Osteoblast (primary cell): ENCODE measurements at places on chromosomes 4 and X. TPM values are rescaled to one million over a fixed set of nuclear protein-coding genes. Genes with fewer than 3 reads are reported as not detected.

Gene BMX
- total RNA-seq: not detected in 2 replicates

- no peak for DNase-seq
Measured at GRCh38 chrX:111010111-111010510, 85.9 kb upstream of the PAK3 start.

- no peak for DNase-seq
Measured at GRCh38 chr4:155234206-155234605, 25.8 kb downstream of the NPY2R start.

DNA sequence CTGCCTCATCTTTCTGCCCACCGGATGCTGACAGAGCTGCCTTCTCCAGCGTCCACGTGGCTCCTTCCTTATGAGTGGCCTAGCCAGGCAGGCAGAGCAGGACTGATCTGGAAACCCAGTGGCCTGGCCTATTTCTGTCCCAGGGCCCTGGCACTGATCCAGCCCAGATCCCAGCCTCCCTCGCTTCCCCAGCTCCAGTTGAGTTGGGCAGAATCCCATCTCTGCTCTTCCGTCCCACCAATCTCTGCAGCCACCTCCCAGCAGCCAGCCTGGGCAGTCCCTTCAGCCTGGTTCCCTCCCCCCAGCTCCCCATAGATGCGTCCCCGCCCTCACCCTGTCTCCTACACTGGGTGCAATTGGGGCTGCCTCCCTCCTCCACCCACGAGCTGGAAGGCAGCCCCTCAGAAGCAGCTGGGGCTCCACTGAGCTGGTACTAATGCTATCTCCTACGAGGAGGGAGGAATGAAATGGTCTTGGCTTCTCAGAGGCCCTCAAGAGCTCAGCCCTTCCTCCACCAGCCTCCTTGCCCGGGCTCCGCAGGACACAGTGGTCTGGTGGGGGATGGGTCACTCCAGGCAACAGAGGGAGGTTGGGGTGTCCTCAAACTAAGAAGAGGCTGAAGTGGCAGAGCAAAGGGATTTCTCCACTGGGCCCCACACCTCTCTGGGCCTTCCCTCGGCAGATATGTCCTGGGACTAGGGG lies 94.2 kb downstream of the PJA1 start:
- DNase-seq: peak; percentile 74

DNA sequence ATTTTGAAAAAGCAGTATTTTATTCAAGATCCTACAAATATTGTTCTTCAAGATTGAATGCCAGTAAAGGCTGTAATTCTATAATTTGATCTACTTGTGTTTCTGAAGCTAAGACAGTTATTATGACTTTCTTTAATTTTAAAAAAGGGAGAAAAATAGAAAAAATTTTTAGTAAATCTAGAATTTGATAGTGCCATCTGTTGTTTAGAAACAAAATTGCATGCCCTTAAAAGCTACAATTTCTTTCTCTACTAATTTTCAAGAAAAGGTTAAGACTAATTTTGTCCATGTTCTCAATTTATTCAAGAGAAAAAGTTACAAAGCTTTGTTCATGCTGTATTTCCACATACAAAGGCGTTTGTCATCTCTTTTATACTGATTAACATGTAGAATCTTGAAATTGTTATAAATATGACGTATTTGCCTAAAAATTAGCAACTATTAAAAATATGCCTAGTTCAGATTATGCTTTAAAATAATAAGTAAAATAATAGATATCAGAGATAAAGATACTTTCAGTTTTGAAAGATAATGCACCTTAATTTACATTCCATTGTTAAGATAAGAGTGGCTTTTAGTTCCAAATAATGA lies 25.6 kb upstream of the MMRN1 start:
- DNase-seq: peak; percentile 11

DNA sequence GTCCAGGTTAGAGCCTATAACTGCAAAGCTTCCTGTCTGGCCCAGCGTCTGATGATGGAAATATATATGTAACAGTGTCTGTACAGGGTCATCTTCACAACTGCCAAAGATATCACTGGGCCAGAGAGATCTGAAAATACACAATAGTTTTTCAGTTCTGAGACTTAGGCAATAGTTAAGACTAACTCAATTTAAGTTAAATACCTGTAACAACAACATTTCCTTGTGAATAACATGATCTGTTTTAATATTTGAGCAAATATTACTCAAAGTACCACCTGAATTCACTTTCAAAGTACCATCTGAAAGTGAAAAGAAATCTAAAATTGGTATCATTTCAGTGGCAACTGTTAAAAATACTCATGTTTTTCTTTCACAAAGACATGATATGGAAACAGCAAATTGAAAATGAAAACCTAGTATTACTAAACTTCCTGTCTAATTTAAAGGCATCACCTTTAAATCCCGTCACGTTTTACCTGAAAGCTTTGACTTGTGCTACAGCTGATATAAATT lies 9.6 kb downstream of the ZAR1 start:
- DNase-seq: no peak

DNA sequence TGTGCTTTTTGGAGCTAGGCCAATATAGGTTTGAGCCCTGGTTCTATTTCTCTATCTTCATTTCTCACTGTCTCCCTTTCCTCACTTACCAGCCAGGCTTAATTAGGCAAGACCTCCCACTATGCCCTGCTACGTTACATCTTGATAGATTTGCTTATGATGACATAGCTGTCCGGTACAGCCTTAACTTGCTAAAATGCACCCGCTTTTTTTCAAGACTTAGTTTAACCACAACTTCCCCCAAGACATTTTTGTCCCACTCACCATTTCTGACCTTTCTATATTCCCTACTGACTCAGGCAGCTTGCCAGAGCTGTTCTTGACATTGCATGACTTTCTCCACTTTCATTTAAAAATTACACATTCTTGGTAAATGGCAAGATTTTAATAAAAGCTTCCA lies 152.6 kb downstream of the MID1 start:
- DNase-seq: no peak

GRCh38 chr4:37124800-37125199 lies 119.7 kb upstream of the NWD2 start:
- DNase-seq: no peak
